ENCODE measurements at places on chromosomes 6 and 20.
A peak's percentile ranks its signal among the peaks of the same experiment; 100 is the strongest.

- DNase-seq: no peak
These were observed 1.4 kb downstream of the GMPR start for GRCh38 chr6:16239798-16240123.

DNA sequence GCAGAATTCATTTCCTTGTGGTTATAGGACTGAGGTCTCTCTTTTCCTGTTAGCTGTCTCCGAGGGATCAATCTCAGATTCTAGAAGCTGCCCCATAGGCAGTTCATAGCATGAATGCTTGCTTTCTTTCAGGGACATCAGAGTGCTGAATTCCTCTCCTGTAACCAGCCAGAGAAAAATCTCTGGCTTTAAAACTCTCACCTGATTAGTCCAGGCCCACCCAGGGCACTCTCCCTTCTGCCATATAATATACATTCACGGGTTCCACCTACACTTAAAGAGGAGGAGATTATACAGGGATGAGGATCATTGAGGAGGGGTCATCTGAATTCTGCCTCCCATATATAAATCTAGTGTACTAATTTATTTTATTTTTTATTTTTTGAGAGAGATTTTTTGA lies 2.1 kb upstream of the KCNS1 start:
- no peak for DNase-seq

GRCh38 chr20:47358672-47359529 lies 2.4 kb upstream of the ZMYND8 start:
- DNase-seq: peak; percentile 90

DNA sequence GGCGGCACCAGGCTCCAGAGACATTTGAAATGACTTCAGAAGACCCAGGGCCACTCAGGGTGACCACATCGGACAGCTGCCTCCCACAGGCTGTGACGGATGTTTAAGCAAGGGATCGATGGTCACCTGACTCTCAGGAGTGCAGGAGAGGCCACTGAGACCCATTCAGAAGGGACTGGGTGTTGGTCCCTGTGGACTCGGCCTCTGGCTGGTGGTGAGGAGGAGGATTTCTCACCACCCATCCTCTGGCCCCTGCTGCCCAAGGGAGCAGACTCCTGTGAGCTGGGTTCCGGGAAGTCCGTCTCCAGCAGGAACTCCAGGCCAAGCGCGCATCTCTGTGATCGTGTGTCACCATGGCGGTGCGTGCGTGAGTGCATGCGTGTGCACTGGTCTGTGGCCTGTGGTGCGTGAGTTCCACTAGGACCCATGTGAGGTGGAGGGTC lies 25.5 kb downstream of the NPEPL1 start:
- DNase-seq: no peak

DNA sequence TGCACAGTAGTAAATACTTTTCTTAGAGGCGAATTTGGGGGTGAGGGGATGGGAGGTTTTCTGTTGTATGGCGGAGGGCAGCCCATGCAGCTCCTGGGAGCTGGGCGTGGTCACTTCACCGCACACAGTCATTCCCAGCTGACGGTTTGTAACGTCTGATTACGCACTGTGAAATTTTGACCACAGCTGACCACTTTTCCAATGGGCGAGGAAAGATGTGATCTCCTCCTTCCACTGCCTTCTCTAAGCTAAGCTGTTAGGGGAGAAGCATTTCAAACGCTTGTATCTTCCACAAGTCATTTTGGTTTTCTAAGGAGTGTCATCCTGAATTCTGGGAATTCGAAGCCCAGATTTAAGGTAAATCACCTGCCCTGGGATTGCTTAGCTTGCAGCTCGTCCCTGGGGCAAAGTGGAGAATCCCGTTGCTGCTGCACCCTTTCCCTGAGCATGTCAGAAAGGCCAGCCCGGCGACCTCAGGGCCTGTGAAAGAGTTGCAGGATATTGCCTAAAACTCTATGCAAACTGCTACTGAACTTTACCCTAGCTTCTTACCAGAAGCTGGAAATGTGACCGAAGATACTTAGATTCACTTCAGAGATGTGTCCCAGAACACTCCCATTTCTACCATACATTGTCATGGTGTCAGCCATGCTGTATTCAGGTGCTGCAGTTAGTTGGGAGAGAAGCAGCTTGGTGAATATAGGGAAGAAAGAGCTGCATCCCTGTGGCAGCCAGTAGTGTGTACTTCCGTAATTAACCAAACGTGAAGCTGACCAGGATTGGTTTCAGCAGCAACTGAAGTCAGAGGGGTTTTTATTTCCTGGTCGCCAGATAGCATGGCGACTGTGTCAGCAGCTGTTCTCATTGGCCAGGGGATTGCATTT lies 58.9 kb downstream of the RREB1 start:
- DNase-seq: no peak

DNA sequence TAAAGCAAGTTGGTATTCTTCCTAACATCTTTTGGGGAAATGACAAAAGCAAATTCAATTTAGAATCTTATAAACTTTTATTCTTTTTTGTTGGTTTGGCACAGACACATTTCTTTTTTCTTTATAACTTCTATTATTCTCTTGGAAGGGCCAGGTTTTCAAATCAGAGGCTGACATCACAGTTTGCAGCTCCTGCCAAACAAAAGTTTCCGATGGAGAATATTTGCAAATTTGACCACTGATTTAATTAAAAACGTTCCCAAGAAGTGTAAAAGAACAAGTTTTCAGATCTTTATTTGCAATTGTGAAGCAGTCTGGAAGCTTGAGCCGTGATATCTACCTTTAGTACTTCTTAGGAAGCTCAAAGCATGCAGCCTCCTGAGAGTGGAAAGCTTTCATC lies 53.8 kb upstream of the CD83 start:
- DNase-seq: no peak

DNA sequence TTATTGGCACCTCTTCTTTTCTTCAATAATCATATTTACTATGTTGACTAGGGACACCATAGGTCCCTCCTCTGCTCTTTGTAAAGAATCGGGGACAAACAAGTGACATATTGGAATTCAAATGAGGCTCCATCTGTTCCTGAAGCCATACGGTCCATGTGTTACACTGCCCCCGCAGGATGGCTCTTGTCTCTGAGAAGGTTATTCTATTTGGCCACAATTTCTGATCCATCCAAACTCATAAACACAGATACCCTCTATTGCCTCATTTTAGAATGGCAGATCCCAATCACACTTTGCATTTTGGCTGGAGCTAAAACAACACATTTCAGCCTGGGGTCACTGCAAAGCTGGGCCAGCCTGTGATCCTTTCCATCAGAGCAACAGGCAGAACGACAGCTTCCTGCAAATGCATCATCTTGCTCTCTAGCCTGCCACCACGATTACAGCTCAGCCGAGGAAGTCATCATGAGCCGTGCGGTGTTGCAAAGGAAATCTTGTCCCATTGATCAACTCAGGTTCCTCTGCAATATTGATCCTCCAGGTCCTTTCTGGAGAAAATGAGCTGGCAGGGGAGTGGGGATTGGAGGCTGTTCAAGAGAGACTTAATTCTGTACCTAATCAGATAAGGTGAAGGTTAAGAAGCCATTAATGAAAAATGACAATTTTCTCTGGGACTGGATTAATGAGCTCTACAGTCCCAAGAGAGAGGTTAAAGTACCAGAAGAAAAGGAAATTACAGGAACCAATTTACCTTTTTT lies 73.1 kb downstream of the AGPAT4 start:
- no peak for DNase-seq

DNA sequence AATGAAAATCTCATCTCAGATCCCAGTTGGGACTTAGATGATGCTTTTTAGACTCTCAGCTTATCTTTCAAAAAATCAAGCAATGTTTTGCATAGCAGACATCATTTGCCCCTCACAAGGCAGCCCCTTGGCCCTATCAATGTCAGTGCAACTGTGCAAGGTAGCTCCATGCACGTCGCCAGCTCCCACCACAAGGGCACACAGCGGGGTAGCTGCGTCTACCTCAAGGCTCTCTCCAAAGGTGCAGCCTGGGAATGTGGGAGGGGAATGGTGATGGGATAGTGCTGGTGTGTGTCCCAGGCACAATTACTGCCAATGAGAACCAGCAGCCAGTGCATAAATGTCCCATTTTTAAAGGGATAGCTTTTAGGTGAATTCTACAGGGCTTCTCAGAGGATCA lies 137.5 kb upstream of the SYNDIG1 start:
- no peak for DNase-seq

GRCh38 chr6:93859971-93860370 lies 440.6 kb upstream of the EPHA7 start:
- DNase-seq: no peak

- no peak for DNase-seq
These were observed 330.3 kb downstream of the CDH4 start for GRCh38 chr20:61582196-61582923.

DNA sequence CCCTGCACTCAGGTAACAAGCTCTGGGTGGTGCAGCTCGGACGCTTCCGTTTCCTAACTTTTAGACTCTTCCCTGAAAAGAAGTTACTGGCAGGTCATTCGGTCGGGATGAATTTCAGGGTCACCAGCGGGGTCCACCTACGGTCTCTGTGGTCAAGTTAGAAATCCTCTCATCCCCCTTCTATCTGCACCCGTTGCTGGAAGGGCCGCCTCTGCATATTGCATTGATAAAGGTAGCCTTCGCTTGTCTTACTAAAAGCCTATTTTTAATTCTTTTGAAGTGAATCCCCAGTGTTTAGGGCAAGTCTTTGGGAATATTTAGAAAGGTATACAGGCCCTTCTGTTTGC lies 47.3 kb downstream of the LRRN4 start:
- no peak for DNase-seq

- DNase-seq: no peak
These were observed 634 bp downstream of the HSF2 start for GRCh38 chr6:122400121-122400450.

- DNase-seq: no peak
These were observed 42.8 kb downstream of the PFDN4 start for GRCh38 chr20:54250691-54251090.

DNA sequence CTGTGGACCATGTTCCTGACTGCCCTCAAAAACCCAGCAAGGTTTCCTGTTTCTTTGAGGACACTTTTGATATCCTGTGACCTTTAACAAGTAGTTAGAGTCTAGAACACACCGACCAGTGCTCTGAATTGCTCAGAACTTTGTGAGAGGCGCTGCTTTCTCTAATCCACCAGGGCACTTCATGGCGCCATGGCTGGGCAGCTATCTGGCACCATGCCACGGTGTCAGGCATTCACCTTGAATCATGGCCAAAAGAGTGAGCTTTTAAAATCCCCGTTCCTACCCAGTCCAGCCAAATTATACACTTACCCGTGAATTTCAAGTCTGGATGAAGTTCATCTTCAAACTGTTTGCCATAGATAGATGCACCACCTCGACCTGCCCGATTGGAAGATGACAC lies 17.0 kb upstream of the CPNE5 start:
- DNase-seq: no peak

GRCh38 chr6:69883551-69883950 lies 17.2 kb downstream of the COL19A1 start:
- no peak for DNase-seq

DNA sequence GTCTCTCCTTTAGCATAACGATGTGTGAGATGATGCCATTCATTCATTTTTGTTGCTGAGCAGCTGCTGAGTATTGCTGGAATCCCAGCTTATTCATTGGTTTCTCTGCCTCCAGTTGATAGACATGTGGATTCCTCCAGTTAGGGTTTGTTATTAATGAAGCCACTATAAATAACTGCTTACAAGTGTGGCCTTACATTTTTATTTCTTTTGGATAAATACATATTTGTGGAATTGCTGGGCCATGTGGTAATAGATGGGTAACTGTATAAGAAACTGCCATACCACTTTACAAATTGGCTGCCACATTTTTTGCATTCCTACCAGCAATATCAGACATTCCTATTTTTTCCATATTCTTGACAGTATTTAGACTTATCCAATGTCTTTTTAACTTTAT lies 2.6 kb upstream of the HLA-B start:
- DNase-seq: no peak

DNA sequence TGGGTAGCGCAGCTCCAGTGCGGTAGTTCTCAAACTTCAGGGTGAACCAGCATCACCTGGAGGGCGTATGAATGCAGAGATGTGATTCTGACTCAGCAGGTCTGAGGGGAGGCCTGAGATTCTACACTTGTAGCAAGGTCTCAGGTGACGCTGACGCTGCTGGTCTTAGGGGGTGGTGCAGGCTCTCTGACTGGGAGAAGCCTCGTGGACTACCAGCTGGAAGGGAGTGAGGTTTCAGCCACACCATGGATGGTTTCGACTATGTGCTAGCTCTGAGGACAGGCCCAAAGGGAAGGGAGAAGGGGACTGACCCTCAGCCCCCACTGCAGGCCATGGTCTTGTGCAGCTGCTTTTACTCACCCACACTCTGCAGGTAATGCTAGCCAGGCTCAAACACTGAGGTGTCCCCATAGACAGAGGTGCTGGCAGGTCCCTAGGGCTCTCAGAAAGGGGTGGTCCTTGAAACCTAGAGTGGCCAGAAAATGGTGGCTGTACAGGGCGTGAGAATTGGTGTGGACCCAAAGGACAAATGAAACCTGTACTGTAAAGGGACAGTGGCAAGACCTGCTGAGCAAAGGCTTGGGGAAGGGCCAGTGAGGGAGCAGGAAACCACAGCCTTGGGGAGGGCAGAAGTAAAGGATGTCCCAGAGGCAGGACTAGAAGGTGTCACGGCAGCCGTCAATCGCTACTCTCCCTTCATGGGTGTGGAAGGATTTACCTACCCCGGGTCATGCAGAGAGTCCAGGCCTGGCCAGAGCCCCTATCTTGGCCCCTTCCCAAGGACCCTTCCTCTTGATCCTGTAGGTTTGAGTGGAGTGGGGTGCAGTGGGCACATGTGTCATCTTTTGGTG lies 52.7 kb downstream of the EBF4 start:
- DNase-seq: no peak

DNA sequence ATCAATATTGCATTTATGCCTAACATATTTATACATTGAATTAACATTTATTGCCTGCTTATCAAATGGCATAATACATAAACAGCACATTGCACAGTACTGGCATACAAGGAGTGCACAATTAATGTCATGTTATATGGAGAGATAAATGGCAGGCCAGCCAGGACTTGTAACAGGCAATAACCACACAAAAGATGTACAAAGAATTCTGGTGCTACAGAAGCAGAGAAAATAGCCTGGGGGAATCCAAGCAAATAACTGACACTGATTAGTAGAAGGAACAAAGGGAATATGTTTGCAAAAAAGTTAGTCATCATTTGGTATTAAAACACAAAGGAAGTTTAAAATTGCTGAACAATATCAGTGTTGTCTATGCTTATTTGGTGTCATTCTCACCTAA lies 27.3 kb downstream of the COL21A1 start:
- no peak for DNase-seq

GRCh38 chr6:140915551-140915950 lies 1217.2 kb upstream of the GJE1 start:
- DNase-seq: no peak

GRCh38 chr6:167697316-167697715 lies 129.4 kb upstream of the AFDN start:
- no peak for DNase-seq

DNA sequence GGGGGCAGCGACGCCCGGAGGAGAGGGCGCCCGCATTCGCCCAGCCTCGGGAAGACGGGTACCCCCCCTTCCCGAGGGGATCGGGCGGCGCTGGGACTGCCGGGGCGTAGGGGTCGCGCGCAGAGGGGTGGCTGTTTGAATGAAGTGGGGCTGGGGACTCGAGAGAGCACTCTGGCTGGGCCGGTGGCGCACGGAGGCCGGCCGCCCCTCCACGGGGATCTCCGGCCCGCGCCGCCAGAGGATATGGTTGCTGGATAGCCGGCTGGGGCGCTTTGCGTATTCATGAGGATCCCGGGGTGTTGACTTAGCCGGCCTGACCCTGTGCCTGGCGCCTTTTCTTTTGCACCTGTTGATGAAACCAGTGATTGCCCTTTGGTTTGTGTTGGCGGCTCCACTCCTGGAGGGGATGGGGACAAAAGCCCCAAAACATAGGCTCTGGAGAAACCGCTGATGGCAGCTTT lies 469 bp downstream of the SYNJ2 start:
- no peak for DNase-seq

Data from HTR-8/SVneo (cell line).